Activated CD4-positive, alpha-beta memory T cell treated with anti-CD3 and anti-CD28 coated beads for 36 hours (primary cell): ENCODE measurements at places on chromosomes 13 and 19.

- no peak for DNase-seq
These were observed 1.3 kb upstream of the LDLR start for GRCh38 chr19:11087870-11088505.

GRCh38 chr19:33435706-33436359, 62.3 kb downstream of the CEBPG start:
- no peak for DNase-seq

DNA sequence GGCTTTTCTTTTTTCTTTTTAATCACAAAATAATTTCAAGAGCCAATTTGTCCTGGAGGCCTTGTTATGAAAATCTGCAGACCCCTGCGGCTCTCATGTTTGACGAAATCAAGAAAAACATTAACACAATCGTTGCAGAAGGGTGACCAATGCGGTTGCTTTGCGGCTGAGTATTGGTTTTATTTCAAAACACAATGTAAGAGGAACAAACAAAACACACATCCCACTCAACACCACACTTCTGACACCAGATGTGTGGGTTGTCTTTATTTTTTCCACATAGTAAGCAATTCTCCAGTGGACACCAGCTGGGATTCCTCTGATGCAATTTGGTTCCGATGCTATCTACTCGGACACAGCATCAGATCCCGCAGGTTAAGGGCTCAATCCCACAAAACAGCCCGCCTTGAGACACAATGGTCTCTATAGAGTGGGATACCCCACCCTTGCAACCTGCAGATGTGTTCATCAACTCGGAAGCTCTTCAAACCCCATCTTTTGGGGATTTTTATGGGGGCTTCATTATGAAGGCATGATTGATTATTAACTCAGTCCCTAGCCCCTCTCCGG, 21.9 kb upstream of the CCDC124 start:
- DNase-seq: no peak

GRCh38 chr13:46010148-46010547, 42.4 kb downstream of the ZC3H13 start:
- no peak for DNase-seq

DNA sequence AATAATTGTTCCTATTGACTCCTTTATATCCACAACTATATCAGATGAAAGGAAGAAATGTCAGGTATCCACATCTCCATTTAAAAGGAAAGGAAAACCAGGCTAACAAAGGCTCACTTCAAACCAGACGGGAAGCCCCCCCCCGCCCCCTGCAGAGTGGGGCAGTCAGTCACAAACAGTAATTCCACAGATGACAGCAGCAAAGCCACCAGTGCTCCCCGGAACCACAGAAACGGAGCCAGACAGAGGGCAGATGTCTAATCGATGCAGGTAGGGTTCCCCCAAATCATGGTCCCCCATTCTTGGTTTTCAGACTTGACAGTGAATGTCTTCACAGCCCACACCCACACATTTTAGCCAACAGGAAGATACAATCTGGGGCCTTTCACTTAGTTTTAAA, 100.8 kb downstream of the STK24 start:
- DNase-seq: peak; percentile 81

- peak; percentile 57 for DNase-seq
These were observed 49.8 kb downstream of the ELF1 start for GRCh38 chr13:40969169-40969901.

DNA sequence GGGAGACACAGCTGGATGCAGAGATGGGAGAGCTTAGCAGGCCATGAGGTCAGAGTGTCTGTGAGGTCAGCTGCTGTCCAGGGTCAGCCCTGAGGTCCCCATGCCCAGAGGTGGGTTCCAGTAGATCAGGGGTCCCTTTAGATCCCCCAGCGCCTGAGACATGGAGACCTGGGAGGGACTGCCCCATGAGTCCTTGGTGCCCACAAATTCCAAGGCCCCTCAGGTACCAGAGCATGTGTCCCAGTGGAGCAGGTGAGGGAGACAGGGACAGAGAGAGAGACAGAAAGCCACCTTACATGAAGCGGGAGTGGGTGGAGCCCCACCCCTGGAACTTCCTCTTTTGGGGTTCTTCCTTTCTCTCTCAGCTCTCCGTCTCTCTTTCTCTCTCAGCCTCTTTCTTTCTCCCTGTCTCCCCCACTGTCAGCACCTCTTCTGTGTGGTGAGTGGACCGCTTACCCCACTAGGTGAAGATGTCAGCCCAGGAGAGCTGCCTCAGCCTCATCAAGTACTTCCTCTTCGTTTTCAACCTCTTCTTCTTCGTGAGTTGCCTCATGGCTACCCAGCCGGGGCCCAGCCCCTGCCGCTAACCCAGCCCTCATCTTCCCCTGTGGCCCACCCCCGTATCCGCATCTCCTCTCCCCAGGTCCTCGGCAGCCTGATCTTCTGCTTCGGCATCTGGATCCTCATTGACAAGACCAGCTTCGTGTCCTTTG, at the start of gene CD37:
Gene CD37 (plus strand): TSS at position 336 of the 713 bp plus-strand sequence. CDS start 135 bp downstream, at position 471.
- DNase-seq: peak; percentile 69

GRCh38 chr13:98653463-98653985, 76.6 kb upstream of the STK24 start:
- DNase-seq: peak; percentile 85

- DNase-seq: no peak
These were observed 46.5 kb downstream of the LYL1 start for GRCh38 chr19:13056052-13056660.

DNA sequence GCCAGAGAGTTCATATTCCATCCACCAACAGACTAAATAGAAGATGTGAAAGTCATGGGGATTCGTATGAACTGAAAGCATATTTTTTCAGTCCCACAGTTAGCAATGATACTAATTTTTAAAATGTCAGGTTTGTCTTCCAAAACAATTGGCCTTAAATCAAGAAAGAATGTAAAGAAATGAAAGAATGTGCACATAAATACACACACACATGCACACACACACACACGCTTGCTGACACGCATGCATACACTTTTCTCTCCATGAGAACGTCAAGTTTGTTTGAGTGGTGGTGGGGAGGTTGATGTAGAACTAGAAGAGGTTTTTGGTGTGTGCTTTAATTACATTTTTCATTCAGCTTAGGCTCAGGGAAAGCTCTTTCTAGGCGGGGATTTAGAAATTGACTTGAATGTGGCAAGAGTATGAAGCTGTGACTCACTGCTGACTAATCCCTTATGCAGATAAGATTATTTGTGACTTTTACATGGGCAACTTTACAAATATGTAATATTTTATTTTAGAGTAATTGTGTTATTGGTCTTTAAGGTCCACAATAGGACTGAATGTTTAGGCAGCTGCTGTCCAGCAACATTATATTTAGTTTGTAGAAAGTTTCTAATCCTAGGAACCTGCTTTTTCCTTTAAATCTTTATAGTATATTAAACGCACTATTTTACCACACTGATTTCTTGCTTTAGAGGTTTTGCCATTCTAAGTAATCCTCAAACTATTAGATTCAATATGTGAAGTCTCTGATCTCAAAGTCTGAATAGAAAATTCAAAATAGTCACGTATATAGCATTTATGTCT, 18.8 kb downstream of the FLT1 start:
- DNase-seq: no peak

GRCh38 chr13:96052656-96053002, 572 bp downstream of the UGGT2 start:
- no peak for DNase-seq

DNA sequence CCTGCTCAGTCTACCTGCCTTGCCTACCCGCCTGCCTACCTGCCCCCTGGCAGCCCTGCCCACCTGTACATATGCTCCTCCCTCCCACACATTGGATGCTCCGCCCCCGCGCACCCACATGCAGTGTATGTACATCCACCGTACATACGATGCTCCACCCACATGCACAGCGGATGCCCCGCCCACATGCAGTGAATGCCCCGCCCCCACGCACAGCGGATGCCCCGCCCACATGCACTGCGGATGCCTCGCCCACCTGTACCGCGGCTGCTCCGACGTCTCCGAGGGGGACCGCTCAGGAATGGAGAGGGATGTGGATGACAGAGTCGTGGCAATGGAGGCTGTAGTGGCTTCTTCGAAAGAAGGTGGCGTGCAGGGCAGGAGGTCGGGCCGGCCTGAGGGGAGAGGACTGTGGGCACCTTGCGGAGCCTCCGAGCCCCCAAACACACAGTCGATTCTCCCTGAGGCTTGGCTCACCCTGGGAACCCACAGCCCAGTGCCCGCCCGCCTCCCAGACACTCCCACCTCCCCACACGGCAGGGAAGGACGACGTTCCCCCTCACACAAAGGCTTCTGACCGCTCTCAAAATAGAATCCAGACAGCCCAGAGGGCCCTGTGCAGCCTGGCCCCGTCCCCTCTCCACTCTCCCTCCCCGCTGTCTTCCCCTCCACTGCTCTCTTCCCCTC, 16.5 kb upstream of the CACTIN start:
- peak; percentile 31 for DNase-seq
